ENCODE measurements at places on chromosomes 7 and 10.

DNA sequence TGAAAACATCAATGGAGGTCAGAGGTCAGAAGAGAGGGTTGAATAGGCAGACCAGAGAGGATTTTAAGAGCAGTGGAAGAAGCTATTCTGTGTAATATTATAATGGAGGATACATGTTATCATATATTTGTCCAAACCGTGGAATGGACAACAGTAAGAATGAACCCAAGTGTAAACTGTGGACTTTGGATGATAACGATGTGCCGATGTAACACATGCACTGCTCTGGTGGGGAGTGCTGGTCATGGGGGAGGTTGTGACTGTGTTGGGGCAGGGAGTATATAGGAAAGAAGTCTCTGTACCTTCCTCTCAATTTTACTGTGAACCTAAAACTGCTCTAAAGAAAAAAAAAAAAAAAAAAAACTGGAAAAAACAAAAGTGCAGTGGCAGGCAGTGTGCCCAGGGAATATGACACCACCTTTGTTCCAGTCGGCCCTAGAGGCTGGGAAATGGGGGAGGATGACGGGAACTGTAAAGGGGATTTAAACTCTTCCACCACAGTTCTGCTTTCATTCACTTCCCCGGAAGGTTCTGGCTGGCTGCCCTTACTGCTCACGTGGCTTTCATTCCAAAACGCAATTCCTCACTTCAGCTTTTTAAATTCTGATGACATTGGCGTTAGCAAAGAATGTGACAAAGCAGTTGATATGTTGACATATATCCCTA, 113.7 kb upstream of the ANKRD1 start:
- DNase-seq, result peak; percentile 87

DNA sequence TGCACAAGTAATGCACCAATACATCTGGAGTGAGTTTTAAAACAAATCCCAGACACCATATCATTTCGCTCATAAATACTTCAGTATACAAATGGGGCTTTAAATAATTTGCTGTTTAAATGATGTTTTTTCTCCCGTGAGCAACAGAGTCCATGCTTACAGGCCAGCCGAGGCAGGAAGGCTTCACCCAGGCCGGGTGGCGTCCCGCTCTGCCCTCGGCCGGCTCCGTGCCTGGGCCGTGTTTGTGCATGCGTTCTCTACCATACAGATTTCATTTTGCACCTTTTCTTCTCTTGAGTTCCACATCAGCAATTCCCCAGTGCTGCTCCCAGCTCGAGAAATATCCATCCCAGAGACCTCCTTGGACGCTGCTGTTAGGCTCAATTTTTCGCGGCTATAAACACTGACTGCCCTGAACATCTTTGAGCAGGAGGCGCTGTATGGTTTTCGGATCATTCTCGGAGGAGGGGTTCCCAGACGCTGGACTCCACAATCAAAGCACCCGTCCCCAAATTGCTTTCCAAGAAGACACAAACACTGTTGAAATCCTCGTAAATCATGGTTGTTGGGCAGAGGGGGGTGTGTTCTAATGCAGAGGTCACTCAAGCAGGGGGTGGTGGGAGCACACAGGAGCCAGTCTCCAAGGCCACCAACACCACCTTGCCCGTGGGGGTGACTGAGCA, 91.6 kb downstream of the MICALL2 start:
- no peak for DNase-seq

DNA sequence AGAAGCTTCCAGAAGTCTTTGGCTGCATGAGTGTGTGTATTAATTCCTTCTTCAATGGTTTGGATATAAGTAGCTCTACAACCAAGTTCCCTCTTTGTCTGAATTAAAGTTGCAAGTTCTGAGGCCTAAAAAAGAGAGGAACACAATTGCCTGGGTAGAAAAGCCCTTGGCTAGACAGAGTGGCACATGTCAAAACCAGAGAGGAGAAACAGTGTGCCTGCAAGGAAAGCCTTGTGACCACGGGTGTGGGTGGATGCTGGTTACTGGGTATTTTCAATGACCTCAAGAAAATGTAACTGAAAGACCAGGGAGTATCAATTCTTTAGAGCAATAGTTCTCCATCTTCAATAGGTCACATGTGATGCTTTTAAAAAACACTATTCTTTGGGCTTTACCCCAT, 148.3 kb downstream of the SVIL start:
- no peak for DNase-seq

DNA sequence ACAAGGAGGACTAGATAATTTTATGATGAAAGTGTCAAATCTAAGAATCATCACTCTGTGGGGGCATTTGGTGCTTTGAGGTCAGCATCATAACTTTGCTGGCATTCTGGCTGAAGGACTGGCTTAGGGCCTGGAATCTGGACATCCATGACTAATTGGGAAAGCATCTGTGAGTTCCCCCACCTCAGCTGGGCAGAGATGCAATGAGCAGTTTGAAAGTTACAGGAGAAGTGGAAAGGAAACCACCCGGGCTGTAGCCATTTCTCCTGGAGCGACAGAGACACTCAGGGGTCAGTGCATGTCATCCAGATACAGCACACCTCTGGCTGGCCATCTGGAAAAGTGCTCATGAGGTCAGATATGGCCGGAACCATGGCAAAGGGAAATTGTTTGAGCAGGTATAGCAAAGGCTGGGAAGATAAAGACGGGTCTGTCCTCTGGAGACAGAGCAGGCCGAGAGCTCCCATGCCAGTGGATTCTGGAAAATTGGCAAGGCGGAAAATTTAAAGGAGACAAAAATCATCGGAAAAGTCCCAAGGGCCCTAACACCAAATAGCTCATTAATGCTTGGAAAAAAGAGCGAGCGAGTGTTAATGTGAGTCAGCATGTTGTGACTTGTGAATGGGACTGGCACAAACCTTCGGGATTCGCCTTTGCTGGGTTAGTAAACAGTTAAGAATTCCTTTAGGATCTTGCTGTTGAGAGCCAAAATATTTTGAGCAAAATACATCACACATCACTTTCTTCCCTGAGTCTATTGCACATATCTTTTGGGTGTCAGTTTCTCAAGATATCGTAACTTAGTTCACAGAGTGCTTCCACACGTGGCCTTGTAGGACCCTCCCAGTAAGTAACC, 188.4 kb upstream of the AGK start:
- DNase-seq, result no peak

DNA sequence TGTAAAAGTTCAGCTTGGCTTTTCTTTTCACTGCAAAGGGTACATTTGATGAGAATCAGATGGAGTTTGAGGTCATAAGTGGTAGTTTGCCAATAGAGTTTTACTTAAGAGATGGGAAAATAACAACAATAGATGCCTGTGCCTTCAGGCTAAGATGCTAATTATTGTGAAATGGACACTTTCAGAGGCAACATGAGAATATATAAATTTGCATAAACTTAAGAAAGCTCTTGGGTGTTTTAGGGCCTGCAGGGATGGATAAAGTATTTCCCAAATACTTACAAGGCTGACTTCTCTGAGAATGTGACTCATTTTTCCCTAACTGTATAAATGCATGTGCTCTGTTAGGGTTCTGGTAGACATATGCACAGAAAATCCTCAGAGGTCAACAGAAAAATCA, 200.3 kb upstream of the SVIL start:
- no peak for DNase-seq

GRCh38 chr10:107011105-107011504, 153.4 kb downstream of the SORCS1 start:
- DNase-seq, result no peak

DNA sequence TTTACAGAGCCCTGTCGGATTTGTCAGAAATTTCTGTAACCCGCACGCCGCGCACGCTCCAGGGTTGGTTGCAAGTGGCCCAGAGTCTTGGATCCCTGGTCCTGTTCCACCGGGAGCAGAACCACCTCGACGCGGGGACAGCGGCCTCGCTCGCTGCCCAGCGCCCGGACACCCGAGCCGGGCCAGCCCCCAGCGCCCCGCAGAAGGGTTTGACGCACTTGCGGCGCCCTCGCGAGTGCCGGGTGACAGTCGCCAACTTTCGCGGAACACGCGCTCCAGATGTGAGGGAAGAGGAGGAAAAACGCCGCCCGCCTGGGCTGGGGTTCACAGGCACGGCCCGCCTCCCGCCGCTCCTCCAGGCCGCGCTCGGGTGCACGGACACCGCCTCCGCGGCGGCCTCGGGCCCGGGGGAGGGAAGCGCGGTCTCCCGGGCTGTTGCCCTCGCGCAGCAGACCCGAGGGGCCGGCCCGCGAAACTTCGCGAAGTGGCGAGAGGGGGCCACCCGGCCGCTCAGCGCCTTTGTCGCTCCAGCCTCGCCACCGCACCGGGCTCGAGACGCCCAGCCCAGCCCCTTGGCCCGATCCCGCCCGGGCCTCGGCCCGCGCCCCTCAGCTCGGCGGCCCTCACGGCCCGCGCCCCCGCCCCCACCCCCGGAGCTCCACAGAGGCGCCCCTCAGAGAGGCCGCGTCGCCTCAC, 514 bp downstream of the RNF216 start:
- DNase-seq, result peak; percentile 82

- DNase-seq, result no peak
Observed at GRCh38 chr10:78357141-78358063, 323.7 kb downstream of the RPS24 start.

- DNase-seq, result peak; percentile 74
Observed at GRCh38 chr7:100583132-100584053, 2.5 kb downstream of the LRCH4 start.

DNA sequence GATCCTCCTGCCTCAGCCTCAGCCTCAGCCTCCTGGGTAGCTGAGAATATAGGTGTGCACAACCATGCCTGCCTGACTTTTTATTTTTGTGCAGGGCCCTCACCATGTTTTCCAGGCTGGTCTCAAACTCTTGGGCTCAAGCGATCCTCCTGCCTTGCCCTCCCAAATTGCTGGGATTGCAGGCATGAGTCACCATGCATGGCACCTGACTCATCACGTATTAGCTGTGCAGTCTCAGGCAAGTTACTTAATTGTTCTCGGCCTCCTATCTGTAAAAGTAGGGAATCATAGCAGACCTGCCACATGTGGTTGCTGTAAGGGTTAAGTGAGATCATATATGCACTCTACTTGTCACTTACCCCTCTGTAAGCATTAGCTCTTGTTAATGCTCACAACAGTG, 117.2 kb downstream of the ANLN start:
- DNase-seq, result no peak

DNA sequence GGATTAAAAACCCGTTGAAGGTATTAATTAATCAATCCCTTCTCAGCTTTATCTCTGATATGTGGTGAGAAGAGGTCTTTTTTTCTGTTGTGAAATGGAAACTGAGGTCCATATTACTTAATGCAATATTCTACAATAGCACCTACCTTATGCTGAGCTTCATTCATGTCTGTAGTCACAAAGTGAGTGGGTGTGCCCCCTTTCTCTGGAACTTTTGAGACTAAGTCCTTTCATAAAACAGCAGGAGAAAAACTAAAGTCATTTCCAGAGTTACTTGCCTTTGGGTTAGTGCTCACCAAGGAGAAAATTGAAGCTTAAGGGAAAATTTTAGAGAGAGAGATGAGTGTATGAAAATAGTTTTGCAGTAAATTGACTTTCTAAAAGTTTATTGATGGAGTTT, 61.2 kb downstream of the EXOC4 start:
- no peak for DNase-seq

- no peak for DNase-seq
Observed at GRCh38 chr10:22659866-22660265, 54.5 kb downstream of the PIP4K2A start.

DNA sequence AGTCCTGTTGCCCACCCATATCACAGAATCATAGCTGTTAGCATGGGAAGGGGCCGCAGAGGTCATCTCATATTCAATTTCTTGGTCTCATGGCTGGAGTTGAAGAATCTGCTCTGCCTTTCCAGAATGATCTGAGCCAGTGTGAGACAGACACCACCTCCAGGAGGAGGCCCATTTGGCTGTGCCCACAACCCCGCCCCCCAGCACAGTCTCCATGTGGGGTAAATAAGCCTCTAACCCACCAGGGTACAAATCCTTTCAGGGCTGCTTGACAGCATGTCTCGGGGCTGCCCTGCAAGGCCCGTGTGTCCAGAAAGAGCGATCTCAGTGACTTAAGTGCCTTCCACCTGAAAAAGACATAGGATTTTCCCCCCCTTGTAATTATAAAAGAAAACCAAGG, 137.5 kb downstream of the DLG5 start:
- peak; percentile 37 for DNase-seq

GRCh38 chr7:2482725-2483451, 6.7 kb upstream of the GRIFIN start:
- no peak for DNase-seq

- no peak for DNase-seq
Observed at GRCh38 chr7:10662982-10663884, 310.4 kb upstream of the PHF14 start.

GRCh38 chr7:13692548-13692947, 296.9 kb downstream of the ETV1 start:
- no peak for DNase-seq

DNA sequence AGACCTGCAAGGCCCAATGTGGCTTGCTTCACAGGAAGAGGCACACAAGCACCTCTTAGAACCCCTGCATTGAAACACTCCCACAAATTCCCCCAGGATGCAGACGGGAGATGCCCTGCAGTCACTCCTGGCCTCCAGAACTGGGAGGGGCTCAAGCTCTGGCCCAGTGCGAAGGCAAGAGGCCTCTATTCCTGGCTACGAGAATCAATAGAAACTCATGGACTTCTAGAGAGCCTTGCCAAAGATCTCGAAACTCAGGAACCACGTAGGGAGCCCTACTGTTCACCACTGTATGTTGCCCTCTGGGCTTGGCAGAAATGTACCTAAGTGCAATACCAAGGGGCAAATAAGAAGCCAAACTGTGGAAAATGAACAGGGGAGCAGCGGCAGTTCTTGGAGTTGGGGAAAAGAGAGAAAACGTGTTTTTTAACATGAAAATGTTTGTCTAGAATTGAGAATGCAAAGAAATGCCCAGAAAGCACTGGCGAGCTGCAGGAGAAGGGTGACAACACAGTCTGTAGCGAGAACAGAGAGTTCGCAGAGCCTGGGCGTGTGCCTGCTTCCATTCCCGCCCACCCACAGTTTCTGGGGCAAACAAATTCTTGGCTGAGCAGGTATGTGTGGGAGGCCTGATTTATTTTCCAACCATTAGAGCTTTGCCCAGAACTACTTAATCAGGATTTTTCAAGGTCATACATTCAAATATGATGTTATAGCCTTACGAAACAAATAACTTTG, 260.5 kb upstream of the KLF14 start:
- DNase-seq, result peak; percentile 60
